ENCODE measurements at places on chromosomes 3 and 15.

DNA sequence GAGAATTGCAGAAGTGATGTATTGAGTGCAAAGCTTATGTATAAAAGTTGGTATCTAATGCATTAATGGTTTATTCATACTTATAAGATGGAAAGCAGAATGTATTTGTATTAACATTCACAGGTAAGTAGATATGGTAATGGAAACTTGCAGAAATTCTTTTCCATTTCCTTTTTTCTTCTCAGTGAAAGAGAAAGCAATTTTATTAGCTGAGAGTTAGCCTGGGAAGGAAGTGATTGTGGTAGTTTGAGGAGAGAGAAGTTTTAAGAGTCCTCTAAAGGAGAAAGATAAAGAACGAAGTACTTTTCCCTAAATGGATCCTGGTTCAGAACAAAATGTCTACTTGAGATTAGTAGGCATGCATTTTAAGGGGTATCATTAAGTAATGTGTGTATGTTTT, 60.1 kb upstream of the OSTN start:
- no peak for DNase-seq

DNA sequence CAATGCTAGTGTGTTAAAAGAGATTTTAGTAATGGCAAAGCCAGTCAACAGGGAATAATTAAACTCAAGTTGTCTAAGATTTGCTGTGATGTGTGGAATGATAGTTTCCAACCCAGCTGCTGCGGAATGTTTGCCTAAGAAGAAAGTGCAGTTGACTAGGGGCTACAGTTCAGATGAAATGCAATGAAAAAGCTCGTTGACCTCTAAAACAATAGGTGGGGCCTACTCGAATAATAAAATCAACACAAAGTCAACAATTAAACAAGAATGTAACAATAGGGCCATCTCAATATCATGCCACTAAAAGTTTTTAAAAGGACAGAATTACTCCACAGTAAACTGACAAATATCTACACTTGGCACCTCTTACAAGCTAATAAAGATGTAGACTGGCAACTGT, 484.2 kb downstream of the MECOM start:
- no peak for DNase-seq

GRCh38 chr3:135017003-135017893, 222.2 kb downstream of the EPHB1 start:
- DNase-seq, result no peak

DNA sequence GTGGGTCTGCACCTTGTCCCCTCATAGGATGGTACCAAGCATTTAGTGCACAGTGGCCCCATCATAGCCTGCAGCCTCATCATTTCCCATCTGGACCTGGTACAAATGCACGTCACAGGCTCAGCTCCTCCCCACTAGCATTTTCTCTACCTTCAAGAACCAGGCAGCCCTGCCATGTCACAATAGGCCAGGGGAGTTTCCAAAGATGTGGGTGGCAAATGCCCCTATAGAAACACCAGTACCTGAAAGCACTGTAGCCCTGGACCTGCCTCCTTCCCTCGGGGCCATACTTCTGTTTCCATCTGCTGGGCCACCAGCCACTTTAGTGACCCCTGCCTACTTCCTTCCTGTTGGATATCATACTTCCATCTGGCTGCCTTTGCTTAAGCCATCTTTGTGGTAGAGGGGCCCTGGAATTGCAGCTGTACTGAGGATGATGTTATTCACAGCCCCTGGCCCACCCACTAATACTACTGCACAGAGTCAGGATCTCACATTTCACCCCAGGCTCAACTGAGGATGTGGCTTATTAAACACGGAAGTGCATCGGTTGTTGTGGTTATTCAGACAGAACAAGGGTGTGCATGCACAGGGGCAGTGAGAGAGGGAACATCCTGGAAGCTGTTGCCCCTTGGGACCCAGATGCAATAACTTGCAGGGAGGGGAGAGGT, 3.8 kb downstream of the TCTA start:
- DNase-seq, result no peak

DNA sequence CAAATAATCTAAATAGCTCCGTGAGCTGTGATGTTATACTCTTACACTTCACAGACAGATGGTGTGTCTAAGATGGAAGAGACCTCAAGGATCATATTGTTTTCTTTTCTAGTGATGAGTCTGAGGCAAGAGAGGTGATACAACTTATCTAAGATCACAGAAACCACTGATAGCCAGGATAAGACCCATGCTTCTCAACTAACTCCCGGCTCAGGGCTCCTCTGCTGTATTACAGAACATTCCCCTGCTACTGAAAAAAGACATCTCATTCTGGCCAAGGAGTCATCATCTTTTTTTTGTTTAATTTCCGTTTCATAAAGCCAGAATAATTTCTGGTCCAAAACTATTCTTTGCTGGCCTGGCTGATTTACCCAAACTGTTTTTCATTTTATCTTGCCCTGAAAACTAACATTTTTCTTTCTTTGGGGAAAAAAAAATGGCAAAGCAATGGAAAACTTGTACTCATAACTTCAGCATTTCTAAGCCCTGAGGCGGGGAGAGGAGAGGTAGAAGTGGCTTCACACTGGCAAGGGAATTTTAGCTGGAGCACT, 46.9 kb upstream of the GAP43 start:
- no peak for DNase-seq

DNA sequence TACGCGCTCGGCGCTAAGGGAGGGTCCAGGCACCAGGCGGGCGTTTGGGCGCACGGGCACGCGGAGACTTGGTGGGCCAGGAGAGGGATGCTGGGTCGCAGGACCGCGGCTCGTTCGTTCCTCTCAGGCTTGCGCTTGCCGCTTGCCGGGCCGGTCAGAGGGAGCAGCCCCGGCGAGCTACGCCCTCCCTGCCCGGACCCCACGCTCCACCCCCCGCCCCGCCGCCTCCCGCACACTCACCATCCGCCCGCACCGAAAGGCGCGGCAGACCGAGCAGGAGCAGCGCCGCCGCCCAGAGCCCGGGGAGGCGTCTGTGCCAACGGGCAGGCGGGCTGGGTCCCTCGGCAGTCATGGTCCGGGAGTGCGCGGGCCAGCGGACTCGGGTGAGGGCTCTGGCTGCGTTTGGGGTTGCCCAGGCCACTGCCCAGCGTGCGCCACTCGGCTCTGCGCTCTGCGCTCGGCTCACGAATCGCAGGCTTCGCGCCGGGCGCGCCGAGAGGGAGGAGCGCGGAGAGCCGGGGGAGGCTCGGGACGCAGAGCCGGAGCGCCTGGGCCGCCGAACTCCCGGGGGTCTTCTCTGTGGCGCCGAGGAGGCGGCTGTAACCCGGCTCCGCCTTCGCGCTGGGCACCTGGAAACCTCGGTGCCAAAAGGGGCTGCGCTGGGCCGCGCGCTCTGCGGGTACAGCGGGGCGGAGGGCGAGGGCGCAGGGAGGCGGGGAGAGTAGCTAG, at the start of gene SUSD5:
TSS of gene SUSD5 (minus strand) at position 365 of the 729 bp plus-strand sequence. CDS start at position 352, 13 bp downstream.
- DNase-seq, result no peak

DNA sequence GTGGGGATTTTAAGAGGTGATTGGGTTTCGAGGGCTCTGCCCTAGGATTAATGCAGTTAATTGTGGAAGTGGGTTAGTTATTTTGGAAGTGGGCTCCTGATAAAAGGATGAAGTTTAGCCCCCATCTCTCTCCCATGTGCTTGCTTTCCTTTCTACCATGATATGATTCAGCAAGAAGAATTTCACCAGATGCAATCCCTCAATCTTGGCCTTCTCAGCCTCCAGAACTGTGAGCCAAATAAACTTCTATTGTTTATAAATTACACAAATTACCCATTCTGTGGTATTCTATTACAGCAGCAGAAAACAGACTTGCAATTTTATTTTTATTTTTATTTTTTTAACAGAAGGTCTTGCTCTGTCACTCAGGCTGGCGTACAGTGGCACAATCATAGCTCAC, 27.3 kb upstream of the UBE2E1 start:
- no peak for DNase-seq

DNA sequence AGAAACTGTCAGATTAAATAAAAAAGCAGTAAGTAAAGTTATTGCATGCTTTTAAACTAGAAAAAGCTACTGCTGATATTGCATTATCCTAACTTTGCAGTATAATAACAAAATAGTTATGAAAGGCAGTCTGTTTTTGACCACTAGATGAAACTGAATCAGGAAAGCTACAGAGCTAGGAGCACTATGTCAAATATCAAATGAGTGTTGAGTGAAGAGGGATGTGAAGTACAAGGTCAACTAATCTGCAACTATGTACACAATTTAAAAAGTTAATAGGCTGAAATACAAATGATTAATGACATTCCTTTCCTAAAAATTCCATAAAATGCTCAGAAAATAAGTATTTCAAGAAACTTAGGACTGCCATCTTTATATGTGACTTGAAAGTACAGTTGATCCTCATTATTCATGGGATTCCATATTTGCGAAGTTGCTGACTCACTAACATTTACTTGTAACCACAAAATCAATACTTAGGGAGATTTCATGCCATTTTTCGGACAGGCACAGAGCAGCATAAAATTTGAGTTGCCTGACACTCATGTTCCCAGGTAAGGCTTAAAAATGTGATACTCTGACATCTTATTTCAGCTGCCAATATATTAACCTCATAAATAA, 34.5 kb downstream of the SLC4A7 start:
- no peak for DNase-seq

GRCh38 chr3:149592758-149593240, 65.0 kb downstream of the WWTR1 start:
- no peak for DNase-seq

DNA sequence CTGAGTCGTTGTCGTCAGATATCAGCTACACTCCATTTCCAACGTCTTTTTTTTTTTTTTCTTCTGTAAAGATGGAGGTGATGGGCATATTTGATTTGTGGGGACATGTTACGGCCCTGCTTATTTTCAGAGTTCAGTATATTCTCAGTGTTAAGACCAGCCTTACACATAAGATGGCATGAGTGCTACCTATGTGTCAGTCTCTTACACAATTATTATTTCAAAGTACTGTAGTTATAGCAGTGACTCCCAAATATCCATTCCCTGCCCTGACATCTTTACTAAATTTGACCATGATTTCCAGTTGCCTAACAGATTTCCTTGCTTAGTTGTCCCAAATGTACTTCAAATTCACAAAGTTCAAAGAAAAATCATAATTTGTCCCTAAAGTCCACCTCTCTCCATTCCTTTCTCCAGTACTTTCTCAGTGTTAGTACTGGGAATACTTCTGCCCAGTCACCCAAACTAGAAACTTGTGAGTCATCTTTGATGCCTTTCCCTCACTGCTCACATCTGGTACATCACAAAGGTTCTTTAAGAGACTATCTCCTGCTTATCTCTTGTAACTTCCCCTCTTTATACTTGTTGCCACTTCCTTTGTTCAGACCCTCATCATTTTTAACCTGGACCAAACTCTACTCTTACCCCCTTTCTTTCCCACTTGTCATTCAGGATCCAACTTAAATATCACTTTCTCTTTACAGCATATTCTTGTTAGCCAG, 67.0 kb downstream of the ZNF609 start:
- DNase-seq, result no peak

DNA sequence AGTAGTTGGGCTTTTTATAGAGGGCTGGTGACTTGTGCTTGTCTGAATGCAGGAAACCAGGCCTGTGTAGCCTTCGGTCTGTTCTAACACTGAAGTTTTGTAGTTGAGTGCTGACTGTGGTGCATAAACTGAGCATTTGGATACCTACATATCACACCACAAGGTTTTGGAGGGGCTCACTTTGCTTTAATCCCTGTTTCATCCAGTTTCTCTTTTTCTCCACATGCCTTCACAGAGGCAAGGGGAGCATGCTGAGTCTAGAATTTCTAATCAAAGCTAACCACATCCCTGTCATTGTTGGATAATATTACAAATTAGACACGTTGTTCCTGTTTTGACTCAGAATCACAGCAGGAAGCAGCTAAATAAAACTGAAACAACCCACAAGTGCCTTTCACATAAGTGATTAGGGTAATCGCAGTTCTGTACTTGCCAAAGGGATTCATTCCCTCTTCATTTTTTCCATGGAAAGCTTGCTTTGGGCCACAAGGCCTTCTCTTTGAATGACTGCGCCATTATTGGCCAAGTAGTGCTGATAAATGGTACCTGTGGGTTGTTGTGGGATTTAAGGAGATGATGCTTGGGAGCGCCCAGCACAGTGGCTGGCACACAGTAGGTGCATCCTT, 48.9 kb downstream of the TGFBR2 start:
- DNase-seq, result no peak

DNA sequence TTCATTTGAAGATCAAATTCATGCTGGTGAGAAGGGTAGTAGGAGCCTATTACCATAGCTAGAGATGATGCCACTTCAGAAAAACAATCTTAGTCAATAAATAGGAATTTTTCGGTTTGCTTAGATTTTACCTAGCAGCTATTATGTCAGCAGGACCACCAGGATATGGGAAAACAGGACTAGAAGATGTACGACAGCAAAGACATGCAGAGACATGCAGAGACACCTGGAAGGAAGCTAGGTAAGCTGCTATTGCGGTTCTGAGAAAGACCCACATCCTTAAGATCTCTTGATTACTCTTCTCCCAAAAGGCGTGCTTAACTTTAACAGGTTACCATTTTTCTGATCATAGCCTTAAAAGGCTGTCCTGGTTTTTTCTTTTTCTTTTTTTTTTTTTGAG, 64.8 kb upstream of the THSD4 start:
- no peak for DNase-seq

- no peak for DNase-seq
Measured at GRCh38 chr15:89776274-89777072, at the start of gene MESP2. Gene MESP2 (plus strand): TSS chr15:89776332. CDS start chr15:89776358, 26 bp downstream.

GRCh38 chr15:58396181-58396580, 35.6 kb upstream of the LIPC start:
- DNase-seq, result no peak

DNA sequence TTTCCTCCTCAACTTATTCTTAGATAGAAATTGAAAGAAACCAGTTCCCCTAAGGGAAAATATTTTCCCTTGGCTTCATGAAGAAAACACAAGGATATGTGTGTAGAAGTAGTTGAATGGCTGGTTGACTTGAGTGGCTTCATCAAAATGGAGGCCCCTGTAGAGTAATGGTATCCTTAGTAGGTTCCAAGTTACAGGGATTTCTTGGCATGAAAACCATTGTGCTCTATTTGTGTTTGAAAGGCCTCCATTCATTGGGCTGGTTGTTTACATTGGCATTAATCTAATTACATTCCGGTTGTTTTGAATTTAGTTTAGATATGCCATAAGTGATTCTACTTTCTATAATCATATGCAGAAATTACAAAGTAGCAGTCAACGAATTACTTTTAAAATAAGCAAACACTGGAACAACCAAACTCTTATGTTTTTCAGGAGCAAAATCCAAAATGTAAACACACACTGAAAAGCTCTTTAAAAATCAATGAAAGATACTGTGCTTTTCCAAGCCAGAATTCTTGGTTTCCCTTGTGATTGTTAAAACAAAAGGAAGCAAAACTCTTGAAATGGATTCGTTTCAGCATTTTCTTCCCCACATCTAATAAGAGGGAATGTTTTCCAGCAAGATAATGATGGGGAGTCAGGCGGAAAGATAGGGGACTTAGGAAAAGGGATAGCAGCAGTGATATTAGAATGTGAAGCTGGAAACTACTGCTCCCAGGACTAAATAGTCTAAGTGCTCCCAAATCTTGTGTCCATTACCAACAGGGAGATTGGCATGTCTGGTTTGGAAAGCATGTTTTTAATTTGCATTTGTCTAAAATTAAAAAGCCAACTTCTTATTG, 77.0 kb downstream of the EPHA3 start:
- no peak for DNase-seq
